ENCODE measurements at places on chromosomes 4 and X.

GRCh38 chr4:15451866-15452765, 17.6 kb upstream of the CC2D2A start:
- DNase-seq: no peak

DNA sequence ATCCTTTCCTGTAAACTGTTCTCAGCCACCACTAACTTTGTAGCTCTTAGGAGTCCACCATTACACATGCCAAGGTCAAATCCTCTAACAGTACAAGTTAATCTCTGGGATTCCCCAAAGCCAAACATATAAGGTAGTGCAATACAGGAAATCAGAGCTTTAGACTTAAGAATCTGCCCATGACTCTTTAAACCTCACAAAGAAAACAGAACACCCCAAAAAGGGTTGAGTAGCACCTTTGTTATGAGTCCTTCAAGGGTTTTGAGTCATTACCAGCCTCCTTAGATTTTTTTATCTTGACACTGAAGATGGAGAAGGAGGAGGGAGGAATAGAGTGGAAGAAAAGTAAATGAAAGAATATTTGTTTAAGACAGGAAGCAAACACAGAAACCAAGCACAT, 243.9 kb upstream of the SPANXN1 start:
- no peak for DNase-seq

GRCh38 chr4:127196655-127197352, 436.0 kb upstream of the INTU start:
- DNase-seq: no peak

DNA sequence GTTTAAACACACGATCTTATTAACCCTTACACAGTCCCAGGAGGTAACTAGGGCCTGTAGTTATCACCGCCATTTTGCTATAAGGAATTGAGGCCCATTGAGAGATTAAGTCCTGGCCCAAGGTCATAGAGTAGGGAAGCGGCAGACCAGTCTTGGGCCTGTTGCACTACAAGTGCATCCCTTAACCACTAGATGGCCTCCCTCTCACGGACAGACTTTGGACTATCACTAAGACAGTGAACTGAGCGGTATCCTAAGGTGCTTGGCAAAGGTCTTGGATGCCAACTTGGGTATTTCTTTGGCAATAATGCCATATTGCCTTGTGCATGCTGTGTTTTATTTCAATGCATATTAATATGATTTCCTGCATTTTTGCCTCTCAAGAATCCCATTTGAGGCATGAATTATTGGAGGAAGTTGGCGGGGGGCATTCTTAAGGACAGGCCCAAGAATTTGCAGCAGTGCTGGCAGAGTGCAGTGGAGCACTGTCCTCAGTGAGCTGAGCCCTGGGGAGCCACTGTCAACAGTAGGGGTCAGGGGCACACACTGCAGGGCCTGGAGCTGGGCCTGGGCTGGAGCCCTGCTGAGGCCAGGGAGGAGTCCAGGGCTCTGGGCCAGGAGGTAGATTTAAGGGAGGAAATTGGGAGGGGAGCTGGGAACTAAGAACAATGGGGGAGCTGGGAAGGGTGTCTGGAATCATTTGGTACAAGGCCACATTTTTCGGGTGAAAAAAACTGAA, 147.4 kb downstream of the SMIM20 start:
- DNase-seq: no peak

- DNase-seq: no peak
These were observed 89.6 kb downstream of the SORCS2 start for GRCh38 chr4:7281691-7282665.

GRCh38 chr4:103497692-103498091, 222.1 kb downstream of the TACR3 start:
- DNase-seq: no peak

GRCh38 chr4:137432446-137433311, 99.6 kb downstream of the PCDH18 start:
- DNase-seq: no peak

DNA sequence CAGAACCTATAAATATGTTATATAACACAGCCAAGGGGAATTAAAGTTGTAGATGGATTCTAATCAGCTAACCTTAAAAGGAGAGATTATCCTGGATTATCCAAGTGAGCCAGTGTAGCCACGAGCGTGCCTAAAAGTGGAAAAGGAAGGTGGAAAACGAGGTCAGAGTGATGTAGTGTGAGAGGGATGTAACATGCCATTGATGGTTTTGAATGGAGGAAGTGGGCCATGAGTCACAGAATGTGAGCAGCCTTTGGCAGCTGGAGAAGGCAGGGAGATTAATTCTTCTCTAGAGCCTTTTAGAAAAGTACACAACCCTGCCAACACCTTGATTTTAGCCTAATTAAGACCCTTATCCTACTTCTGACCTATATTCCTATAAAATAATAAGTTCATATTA, 149.1 kb downstream of the SLC39A8 start:
- no peak for DNase-seq

DNA sequence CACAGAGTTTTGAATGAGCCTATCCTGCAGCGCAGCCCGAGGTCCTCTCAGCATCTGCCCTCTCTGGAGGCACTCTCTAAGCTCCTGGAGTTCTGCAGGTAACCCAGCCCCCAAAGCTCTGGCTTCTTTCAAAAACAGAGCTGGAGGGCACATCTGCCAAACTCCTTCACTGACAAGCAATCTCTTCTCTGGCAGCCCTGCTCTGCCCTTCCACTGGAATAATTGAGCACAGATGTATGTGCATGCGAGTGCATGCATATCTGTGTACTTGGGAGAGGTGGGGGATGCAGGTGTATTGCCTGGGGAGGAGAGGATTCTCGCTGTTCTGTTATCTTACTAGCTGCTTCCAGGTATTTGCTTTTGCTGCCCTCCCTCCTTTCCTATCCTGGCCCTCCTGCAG, 22.2 kb upstream of the PLP1 start:
- no peak for DNase-seq

DNA sequence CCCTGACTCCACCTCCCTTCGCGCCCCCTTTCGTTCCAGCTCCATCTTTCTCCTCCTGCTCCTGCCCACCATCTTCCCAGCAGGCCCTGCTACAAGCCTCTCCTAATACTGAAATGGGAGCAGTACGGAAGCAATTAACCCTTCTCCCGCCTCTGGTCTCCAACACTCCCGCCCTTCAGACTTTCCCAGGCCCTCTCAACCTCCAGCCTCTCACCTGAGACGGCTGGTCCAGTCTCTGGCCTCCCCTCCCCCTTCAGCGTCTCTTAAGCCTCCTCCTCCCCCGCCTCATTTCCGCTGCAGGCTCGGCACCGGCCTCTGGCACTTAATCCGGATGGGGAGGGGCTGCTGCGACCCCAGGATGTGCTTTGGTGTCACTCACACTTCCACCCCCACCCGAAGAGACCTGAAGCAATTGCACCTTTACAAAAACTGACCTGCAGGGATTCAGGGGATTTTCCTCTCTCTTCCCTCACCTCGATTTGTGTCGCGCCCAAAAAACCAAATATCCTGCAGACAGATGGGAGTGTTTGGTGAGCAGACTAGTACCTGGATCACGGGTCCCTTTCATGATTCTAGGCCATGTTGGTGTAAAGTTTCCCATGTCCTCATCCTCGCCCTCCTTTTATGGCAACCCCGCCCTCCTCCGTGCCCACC, 657 bp downstream of the TCEAL8 start:
- no peak for DNase-seq

- no peak for DNase-seq
These were observed 268.5 kb upstream of the LDB2 start for GRCh38 chr4:17166954-17167353.

- no peak for DNase-seq
These were observed at the start of gene TCEAL1 for GRCh38 chrX:103628386-103629317. TSS of gene TCEAL1 (plus strand) at chrX:103628975. CDS start at chrX:103629917, 942 bp downstream.

GRCh38 chrX:31139961-31140360, 68.1 kb upstream of the FTHL17 start:
- DNase-seq: no peak

- no peak for DNase-seq
These were observed 895.1 kb downstream of the PCDH18 start for GRCh38 chr4:136637071-136637777.

GRCh38 chr4:182429896-182430295, 186.7 kb downstream of the TENM3 start:
- DNase-seq: no peak

DNA sequence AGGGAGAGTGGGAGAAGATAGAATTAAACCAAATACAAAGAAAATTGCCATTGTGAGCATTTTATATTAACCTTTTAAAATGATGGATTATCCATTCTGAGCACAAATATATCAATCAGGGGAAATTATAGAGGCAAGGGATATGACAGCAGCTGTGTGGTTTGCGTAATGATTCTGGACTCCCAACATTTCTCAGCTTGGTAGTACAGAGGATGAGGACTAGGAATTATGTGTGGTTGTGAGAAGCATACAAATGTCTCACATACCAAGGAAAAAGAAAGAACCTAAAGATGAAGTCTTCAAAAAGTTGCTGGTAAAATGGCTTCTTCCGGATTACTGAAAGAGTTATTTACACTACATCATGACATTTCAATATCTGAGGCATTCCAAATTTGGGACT, 674.6 kb upstream of the NR3C2 start:
- no peak for DNase-seq

GRCh38 chr4:145937971-145938611, 532 bp downstream of the ZNF827 start:
- DNase-seq: no peak

- no peak for DNase-seq
These were observed 80.3 kb downstream of the GPAT3 start for GRCh38 chr4:83616252-83616651.

- DNase-seq: no peak
These were observed 50.6 kb upstream of the SRPX start for GRCh38 chrX:38271154-38271716.

DNA sequence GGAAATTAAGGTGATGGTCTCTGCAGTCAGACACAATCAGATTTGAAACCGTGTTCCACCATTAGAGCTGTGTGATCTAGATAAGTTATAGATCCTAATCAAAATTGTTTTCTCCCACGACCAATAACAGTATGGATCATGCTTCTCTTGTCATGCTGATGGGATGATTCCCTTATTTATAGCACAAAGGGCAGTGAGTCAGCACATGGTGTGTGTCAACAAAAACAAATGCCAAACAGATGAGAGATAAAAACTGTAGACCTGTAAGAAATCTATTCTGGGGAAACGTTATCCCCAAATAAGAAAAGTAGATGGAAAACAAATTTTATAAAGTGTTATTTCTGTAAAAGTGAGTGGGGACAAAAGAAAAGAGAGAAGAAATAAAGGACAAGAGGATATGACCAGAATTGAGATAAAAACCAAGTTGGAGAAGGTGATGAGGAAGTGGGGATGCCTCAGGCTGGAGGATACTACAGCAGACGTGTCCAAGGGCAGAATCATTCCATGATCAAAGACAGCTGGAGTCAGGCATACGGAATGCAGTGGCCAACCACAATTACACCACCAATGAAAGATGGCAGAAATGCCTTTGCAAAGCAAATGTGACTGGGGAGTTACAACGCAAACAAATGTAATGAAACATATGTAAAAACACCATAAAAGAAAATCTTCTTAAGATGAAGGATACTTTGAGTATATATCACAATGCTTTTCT, 377.8 kb upstream of the PRKX start:
- DNase-seq: no peak

- DNase-seq: no peak
These were observed 139.2 kb upstream of the CXCL13 start for GRCh38 chr4:77466430-77466829.
